Tongue (tissue), 3 donors: ENCODE measurements at places on chromosomes 11 and 22. TPM values are rescaled to one million over a fixed set of nuclear protein-coding genes. Genes with fewer than 3 reads are reported as not detected.

DNA sequence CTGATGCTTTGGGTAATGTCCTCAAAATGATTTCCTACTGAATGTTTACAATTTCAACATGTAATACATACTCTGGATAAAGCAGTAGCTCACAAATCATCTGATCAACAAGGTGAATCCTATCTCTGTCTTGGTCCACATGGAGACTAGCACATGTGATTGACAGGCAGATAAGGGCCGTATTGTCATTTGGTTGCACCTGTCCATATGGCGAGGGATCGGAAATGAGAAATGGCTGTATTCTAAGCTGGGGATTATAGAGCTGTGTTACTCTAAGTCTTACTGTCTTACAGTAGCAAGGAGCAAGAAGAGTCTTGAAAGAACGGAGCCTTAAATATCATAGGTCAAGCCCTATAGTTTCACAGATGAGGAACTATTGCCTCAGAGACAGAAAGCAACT is 55.7 kb downstream of the APIP start:
- DNase-seq, result peak; percentile 33

- no peak for DNase-seq
These were observed 1336.4 kb downstream of the TBC1D22A start for GRCh38 chr22:48098921-48099245.

- no peak for DNase-seq
These were observed 1343.8 kb downstream of the TBC1D22A start for GRCh38 chr22:48106215-48106614.

OR2AT4 gene
- not detected for total RNA-seq

GRCh38 chr11:46270684-46271083 is 6.8 kb upstream of the CREB3L1 start:
- no peak for DNase-seq

DNA sequence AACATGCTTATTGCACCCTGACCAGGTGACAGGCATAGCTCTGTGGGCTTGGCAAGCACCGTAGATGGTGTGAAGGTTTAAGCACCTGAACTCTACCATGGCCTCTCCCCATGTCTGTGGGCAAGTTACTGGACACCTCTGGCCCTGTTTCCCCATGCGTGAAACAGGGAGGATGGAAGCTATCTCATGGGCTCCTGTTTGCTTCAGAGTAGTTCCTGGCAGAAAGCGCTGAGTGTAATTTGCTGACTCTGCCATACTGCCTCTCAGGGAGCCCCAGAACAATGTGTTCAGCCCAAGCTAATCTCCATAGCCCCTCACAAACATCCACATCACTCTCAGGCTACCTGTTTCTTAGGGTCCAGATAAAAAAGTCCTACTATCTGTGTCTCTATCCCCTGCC is 2.4 kb downstream of the CBX6 start:
- DNase-seq, result no peak

GRCh38 chr22:31107894-31108218 is 488 bp upstream of the SELENOM start:
- DNase-seq, result no peak

DNA sequence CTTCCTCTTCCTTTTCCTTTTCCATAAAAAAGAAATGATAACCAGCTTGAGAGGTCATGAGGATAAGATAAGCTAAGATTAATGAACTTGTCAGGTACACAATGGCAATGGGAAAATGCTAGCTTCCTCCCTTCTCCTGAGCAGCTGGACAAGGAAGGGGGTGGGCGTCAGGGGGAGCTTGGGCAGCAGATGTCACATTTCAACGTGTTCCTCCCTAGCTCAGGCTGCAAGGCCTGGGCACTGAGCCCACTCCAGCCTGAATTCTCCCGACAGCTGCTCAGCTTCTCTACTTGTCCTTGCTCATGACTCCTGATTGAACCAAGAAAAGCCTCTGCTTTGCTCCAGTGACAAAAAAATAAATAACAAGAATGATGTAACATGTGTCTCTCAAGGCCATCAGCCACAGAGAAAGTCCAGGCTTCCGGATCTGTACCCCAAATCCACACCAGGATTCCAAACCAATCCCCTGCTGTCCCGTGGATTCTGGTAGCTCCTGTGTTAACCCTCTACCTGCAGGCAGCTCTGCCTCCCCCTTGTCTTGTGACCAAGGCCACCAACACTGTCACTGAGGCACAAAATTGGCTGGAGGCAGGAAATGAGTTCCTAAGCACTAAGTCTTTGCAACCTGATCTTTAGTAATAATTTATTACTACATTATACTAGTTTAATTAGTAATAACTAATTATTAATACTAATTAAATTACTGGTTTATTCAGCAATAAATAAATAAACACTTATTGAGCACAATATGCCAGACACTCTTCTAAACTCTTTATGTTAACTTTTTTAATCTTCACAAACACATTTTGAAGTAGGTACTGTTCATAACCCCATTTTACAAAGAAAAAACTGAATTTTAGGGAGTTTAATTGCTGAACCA is 146.5 kb downstream of the CCDC34 start:
- peak; percentile 98 for DNase-seq

- DNase-seq, result no peak
These were observed 491.9 kb downstream of the OPCML start for GRCh38 chr11:133040289-133040900.

RAG2 gene
- total RNA-seq, result 0.21 TPM

DNA sequence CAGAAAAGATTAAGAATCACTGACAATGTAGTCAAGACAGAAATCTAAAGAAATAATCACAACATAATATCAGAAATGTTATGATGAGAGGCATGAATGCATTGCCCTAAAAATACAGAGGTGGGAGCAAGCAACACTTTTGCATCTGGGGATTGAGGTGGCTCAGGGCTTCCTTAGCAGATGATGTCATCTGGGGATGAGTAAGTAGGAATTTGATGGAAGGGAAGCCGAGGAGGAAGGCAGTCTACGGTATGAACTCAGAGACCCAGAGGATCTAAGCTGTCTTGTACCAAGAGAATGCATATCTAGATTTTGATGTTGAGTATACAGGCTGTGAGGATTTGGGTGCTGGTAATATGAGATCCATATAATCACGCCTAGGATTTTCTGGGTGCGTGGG is 193.0 kb upstream of the SNX19 start:
- DNase-seq, result no peak

- DNase-seq, result no peak
These were observed 182.9 kb upstream of the NCAM1 start for GRCh38 chr11:112778091-112778876.

DNAJB7 gene
- not detected for total RNA-seq

- no peak for DNase-seq
These were observed 561.1 kb downstream of the MN1 start for GRCh38 chr22:27240298-27241075.

- peak; percentile 67 for DNase-seq
These were observed 48.4 kb downstream of the PDE2A start for GRCh38 chr11:72625691-72626413.

- DNase-seq, result no peak
These were observed 35.2 kb upstream of the RRM1 start for GRCh38 chr11:4059424-4059823.

DNA sequence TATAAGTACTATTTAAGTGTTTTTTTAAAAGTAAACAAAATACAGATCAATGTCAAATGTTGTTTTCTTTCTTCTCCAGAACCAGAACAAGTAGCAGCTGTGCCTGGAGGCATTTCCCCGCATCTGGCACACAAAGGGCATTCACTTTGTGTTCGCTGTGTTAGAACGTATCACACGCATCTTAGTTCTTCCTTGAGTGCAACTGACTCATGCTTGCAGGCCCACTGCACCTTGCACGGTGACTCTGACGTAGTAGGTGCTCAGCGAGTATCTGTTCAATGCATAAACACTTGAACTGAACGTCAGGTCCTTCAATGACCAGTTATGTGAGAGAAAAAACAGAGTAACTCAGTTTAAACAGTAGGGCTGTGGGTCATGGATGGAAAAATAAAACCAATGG is 3.5 kb downstream of the IFT27 start:
- DNase-seq, result no peak

POU2AF1 gene
- 0.72 TPM for total RNA-seq

GRCh38 chr22:47354668-47355387 is 592.4 kb downstream of the TBC1D22A start:
- no peak for DNase-seq

TRIM22 gene
- total RNA-seq, result 13.4 TPM

- no peak for DNase-seq
These were observed 60.2 kb downstream of the MICAL3 start for GRCh38 chr22:17964156-17964555.

DNA sequence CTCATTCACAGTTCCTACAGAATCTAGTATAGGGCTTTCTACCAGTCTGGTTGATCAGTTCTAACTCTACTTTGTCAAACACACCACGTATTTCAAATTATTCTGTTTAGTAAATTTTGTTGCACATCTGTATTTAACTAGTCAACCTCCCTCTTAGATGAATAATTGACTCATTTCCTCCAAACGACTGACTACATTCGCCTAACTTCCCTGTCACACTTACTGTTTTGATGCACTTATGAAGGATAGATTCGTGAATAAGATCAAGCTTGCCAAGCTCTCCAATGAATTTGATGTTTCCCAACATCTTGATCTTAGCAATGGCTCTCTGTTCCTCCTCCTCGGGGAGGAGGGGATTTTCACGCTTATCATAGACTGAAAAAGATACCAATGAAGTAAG is 5.0 kb downstream of the EIF4G2 start:
- no peak for DNase-seq

SLC22A25 gene
- total RNA-seq, result not detected

GRCh38 chr22:27748349-27748748 is 53.2 kb downstream of the MN1 start:
- DNase-seq, result no peak

DNA sequence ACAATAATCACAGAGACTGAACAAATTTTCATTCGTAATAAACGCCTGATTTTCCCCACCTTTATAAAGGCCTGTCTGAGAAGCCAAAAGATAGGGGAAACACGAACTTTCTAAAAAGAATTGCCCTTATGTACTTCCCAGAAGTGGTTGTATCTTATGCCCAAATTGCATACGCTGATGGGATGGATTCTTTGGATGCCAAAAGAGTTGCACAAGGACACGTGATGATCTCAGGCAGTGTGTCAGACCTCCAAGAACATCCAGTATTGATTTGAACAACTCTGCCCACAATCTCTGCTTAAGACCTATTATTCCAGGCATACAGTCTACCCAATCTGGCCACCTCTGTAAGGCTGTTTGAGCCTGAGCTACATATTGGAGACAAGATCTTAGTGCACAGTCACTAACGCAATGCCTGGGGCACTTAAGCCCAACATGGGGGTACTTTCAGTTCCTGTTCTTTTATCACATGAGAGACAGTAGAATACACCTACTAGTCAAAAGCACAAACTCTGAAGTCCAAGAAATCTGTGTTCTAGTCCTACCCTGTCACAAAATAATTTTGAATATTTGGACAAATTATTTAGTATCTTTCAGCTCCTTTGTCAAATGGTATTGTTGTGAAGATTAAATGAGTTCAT is 38.9 kb downstream of the OR10A6 start:
- DNase-seq, result no peak

DNA sequence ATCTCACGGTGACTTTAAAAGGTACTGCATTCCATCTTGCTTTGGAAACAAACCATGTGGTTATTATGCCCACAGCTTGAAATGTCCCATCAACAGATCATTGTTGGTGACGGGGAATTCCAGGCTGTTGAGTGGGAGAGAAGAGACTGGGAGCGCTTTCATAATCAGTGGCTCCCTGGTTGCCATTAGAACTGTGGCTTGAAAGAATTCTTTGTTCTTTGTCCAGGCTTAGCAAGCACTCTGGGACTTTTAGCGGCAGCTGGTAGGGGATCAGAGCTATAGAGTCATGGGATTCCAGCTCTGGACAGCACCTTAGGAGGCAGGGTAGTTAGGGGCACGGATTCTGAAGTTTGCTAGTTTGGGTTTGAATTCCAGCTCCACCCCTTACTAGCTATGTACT is 22.0 kb downstream of the MMP20 start:
- DNase-seq, result peak; percentile 66

- DNase-seq, result no peak
These were observed 648.0 kb upstream of the KIRREL3 start for GRCh38 chr11:127648583-127648982.

- DNase-seq, result peak; percentile 79
These were observed 607 bp downstream of the PLAAT3 start for GRCh38 chr11:63613517-63614135.

DNA sequence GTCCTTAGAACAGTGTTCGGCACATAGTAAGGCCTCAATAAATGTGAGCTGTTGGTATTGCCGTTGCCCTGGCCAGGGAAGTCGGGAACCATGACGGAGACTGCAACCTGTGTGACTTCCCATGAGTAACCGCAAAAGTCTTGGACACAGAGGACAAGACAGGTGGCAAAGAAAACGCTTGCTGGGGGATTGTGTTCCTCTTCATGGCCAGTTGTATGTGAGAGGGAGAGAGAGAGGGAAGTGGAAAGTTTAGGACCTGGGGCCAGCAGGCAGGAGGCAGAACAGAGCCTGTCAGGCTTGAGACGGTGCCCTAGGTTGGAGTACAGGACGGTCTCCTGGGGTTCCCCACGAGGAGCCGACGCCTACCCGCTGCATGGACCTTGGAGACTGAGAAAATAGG is 90.2 kb downstream of the CEP164 start:
- DNase-seq, result no peak

APOL2 gene
- total RNA-seq, result 22.9 TPM

GRCh38 chr11:129967996-129968395 is 34.6 kb downstream of the PRDM10 start:
- DNase-seq, result no peak

- DNase-seq, result no peak
These were observed 20.7 kb upstream of the CECR2 start for GRCh38 chr22:17348464-17349103.

DNA sequence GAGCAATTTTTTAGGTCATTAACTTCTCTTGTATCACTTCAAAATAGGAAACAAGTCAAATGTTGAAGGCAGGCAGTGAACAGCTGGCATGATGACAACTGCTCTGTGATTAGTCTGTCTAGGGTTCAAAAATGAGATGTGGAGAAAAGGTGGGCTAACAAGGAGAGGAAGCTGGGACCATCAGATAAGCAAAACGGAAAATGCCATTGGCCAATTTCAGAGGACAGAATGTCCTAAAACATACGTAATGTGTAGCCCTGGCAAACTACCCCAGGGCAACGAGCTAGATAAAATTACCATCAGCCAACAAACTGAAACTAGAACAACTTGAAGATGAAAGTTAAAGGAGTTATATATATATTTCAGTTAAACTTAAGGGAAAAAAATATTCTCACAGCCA is 93.2 kb downstream of the RELT start:
- DNase-seq, result no peak

DNA sequence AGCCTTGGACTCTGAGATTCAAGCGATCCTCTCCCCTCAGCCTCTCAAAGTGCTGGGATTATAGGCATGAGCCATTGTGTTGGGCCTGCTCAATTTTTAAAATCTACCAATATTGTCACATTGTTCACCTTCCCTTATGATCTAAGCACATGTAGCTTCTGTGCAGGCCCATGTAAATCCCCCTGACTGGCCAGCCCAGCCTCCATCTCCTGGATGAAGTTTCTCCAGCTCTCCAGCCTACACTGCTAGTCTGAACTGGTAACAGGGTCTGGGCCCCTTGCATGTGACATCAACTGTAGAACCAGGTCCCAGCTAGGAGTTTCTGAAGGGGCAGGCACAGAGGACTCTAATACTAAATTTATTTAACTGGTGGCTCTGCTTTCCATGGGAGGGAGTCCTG is 32.8 kb upstream of the YPEL1 start:
- no peak for DNase-seq

GRCh38 chr11:55106391-55106790 is 155.6 kb upstream of the TRIM48 start:
- DNase-seq, result no peak

MMP11 gene
- 10.8 TPM for total RNA-seq

- no peak for DNase-seq
These were observed 147.0 kb downstream of the TBC1D22A start for GRCh38 chr22:46909237-46910030.

GRCh38 chr22:20571531-20572007 is 64.2 kb downstream of the MED15 start:
- no peak for DNase-seq
